Stimulated activated CD8-positive, alpha-beta memory T cell treated with anti-CD3 and anti-CD28 coated beads, Interleukin-4, amount 100 ng/mL, for 1 hour (primary cell): ENCODE measurements at places on chromosomes 7 and 10.
A peak's percentile ranks its signal among the peaks of the same experiment; 100 is the strongest.

GRCh38 chr10:60281792-60282353, 107.8 kb downstream of the ANK3 start:
- no peak for DNase-seq

GRCh38 chr7:143256932-143257331, 6.3 kb upstream of the GSTK1 start:
- no peak for DNase-seq

- DNase-seq: no peak
Measured at GRCh38 chr7:111887734-111888133, 318.5 kb downstream of the DOCK4 start.

DNA sequence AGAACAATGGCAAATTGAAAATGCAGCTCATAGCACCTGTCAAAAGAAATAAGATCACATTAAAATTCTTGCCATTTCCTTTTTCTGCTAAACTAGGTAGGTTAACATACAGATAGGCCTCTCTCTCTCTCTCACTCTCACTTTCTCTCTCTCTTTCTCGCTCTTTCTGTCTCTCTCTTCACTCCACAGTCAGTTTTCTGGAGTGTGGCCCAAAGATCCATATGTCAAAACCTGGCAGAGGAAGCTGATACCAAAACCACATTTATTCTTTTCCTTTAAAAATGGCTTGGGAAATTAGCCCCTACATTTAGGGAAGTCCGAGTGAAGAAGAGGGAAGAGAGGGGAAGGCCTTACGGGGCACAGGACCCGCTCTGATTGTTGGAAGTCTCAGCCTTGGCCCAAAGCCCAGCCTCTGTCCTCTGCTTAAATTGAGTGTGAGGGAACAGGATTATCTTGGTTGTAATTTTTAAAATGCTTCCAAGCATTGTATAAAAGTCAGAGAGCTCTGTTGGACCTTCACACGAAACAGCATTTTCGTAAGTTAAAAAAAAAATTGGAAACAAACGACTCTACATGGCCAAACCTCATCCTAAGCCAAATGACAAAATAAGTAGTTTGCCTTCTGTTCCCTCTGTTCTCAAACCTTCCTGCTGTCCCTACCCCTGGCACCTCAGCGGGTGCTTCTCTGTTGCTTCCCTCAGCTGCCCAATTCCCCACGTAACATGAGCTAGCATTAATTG, 83.2 kb downstream of the FRMD4A start:
- DNase-seq: no peak

- no peak for DNase-seq
Measured at GRCh38 chr10:29839826-29840515, 205.2 kb upstream of the SVIL start.

- no peak for DNase-seq
Measured at GRCh38 chr10:24723788-24724380, at the start of gene ARHGAP21. TSS of gene ARHGAP21 (minus strand) at chr10:24723887. CDS start at chr10:24721899, 1,988 bp downstream.

DNA sequence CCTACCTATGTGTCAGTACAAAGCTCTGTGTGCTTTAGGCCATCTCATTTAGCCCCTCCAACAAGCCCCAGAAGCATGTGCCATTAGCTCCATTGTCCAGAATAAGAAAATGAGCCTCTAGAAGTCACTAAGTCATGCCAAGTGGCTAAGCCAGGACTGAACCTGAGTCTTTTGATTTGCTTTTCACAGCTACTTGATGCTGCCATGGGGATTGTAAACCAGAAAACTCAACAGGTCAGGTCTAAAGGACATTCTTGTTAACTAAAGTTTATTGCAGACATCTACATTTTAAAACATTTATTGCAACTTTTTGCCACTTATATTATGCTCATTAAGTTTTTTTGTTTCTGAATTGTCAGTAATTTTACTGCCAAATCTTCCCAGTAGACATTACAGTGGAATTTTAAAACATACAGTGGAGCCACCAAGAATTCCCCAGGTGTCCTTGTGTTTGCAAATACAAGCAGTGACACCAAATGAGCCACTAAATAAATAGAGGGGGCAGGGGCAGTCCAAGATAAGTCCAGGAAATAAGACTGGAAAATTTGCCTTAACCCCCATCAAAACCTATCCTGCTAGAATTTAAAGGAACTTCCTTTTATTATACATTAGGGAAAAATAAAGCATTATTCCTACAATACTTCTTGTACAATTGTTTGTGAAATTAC, 115.9 kb downstream of the RAPGEF5 start:
- no peak for DNase-seq

- DNase-seq: no peak
Measured at GRCh38 chr7:121985476-121986030, 112.6 kb downstream of the PTPRZ1 start.

GRCh38 chr10:95818010-95818409, 62.0 kb downstream of the ENTPD1 start:
- no peak for DNase-seq

GRCh38 chr10:77027576-77027975, 610.0 kb downstream of the KCNMA1 start:
- DNase-seq: no peak

DNA sequence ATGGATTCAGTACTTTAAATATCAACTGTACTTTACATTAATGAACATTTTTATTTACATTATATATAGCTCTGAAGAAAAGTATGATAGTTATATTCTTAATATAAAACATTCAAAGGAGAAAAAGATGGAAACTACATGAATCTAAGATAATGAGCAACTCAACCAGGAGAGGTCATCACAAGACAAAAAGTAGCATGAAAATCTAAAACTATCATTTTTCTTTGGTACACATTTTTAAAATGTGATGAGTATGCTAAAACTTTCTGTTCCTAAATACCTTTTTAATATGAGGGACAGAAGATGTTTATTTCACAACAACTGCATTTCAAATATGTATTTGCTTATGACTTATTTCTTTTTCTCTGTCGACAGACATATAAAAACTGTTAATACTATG, 2.4 kb downstream of the CNTNAP2 start:
- no peak for DNase-seq

- DNase-seq: no peak
Measured at GRCh38 chr7:49623943-49624342, 149.5 kb upstream of the VWC2 start.

DNA sequence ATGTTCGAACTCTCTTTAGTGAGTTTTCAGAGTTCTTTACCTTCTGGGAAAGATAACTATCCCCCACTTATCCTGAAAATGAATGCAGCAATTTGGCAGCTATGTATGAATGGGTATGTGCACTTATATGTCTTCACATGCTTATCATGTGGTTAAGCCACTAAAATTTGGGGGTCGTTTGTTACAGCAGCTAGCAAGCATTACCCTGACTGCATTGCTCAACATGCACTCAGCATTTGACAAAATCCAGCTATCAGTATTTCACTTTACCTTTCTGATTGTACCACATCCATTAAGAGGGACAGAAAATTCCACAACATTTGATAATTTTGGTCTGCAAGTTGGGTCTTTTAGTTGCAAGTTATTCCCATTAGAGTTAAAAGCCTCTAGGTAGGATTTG, 9.7 kb downstream of the CUZD1 start:
- no peak for DNase-seq

- peak; percentile 31 for DNase-seq
Measured at GRCh38 chr10:84429926-84430520, 101.6 kb downstream of the CCSER2 start.

DNA sequence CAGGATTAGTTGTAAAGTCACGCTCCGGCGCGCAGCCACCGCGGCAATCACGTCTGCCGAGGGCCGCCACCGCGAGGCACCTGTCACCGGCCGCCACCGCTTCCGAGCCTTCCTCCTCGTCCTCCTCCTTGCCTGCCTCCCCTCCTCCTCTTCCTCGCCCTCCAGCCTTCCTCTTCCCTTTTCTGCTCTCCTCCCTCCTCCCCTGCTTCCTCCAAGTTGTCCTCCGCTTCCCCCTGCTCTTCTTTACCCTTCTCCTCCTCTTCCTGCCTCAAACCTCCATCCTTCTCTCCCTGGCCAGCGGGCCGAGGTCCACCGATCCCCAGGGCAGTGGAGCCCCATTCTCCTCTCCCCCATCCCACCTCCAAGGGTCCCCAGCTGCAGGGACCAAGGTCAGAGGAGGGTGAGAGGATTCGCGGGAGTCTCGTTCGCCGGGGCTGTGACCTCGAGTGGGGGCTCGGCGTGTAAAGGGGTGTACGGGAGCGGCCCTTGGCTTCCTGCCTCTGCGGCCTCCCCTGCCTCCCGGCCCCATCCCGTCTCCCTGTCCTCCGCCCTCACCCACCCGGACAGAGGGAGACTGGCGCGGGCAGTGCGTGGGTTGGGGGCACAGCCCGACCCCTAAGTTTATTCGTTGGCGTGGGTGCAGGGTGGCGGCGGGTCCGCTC, 89.5 kb upstream of the PAX2 start:
- no peak for DNase-seq

- no peak for DNase-seq
Measured at GRCh38 chr10:108749042-108749441, 1174.3 kb downstream of the XPNPEP1 start.

DNA sequence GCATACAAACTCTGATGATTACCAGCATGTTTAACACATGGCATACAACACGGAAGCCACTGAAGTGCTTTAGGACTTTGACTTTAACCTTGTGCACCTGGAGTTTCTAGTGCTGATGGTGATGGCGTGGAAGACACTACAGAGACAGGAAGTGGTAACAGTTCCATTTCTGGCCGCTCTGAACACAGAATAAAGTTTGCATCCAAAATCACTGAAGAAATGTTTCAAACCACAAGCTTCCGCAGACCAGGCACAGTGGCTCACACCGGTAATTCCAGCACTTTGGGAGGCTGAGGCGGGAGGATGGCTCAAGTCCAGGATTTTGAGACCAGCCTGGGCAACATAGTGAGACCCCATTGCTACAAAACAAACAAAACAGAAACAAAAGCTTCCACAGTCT, 40.3 kb upstream of the TNPO3 start:
- DNase-seq: no peak

- no peak for DNase-seq
Measured at GRCh38 chr10:66368146-66368545, 557.7 kb upstream of the LRRTM3 start.

DNA sequence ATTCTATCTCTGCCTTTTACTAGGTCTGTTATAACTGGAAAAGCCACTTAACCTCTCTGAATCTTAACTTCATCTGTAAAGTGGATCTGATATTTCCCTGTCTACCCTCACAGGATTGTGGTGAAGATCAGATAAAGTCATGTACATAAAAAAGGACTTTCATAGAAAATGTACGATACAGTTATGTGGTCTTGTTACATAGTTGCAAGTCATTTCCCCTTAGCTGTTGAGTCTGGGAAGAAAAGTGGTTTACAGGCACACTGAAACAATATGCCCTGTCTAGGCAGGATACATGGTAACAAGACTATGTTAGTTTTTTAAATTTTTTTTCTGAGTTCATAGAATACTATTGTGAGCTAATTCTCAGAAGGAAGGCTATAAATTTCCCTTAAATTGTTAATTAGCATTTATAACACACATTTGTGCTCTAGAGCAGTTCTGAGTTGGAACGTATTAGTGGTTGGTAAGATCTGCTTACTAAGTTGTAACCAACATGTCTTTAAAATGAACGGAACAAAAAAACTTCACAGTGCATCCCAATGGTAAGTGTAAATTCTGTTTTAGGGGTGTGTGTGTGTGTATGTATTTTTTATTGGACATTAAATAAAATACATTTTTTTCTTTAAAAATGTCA, 7.1 kb upstream of the GSTO1 start:
- DNase-seq: no peak

- no peak for DNase-seq
Measured at GRCh38 chr7:100951172-100951571, 1.8 kb downstream of the MUC3A start.

- no peak for DNase-seq
Measured at GRCh38 chr7:45978731-45979211, 57.7 kb upstream of the IGFBP3 start.

DNA sequence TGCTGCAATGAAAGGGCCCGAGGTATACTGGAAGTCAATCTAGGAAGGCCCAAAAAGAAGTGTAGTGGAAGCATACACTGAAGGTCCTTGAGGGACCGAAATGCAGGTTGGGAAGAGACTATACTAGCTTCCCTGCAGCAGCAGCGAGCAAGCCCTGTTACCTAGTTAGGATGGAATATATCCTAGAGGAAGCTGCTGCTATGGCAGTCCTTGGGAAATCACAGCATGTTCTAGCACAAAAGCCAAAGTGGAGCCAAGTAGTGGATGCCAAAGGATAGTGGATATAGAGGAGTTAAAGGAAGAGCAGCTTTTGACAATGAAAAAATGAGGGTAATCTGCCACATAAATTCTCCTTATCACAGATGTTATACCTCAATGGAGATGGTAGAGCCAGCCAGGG, 123.8 kb upstream of the STARD3NL start:
- DNase-seq: no peak

DNA sequence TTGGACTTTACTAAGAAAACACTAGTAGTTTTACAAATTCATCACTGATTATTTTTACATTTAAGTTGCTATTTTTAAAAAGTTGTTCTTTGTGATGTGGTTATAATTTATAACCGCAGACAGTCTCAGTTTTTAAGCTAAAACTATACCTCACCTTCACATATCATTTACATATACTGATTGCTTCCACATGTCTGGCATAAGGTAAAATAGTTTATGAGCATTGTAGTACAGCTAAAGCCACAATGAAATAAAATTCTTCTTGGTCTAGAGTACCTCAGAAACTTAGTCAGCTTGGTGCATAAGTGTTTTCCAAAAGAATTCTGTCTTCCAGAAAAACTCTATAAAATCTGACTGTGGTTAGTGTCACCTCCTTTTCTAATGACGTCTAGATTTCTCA, 13.0 kb downstream of the SEMA3A start:
- no peak for DNase-seq

DNA sequence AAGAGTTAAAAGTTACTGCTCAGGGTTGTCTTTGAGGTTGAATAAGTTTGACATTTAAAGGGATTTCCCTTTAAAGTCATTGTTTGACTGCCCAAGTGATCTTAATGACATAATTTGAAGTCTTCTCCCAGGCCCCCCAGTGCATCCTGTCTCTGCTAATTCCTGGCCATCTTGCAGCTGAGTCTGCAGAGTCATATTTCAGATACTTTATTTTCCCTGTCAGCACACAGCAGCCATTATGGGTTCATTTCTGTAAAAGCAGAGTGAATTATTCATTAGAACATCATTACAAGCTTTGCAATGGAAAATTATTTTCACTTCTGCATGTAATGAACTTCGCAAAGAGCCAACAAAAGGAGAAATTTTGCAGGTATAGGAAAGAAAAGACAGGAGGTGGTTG, 536.6 kb downstream of the GALNT17 start:
- no peak for DNase-seq

GRCh38 chr10:103768345-103768744, 87.0 kb downstream of the SH3PXD2A start:
- DNase-seq: no peak

DNA sequence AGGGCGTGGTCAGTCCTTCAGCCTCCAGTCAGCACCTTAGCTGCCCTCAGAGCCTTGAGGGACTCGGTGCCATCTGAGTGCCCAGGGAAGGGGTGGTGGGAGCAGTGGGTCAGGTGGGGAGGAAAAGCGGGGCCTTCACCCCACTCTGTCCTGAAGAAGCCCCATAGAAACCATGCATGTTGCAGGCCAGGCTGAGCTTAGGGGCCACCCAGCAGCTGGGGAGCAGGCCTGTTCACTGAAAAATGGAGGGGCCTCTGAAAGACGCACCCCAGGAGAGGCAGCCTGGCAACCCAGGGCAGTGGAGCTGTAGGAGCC, 144.3 kb downstream of the GRID1 start:
- no peak for DNase-seq
